ENCODE measurements at places on chromosomes 6 and 20.

GRCh38 chr20:62286493-62287064, 16.2 kb upstream of the ADRM1 start:
- DNase-seq, result no peak

- DNase-seq, result no peak
These were observed 103.9 kb downstream of the OLIG3 start for GRCh38 chr6:137390334-137390733.

DNA sequence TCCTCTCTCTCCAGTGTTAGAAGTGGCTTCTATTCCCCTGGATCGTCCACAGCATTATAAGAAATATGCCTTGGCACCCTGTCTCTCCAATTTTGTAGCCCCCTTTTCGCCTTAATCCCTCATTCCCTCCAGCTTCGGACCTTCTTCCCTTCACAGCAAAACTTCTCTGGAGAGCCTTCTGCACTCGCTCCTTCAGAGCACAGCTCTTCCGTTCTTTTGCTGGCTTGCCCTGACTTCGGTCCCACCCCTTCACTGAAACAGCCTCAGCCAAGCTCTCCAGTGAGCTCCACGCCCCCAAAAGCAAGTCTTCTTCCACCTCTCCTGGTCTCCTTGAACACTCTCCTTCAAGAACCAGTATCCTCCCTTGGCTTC, 134.7 kb upstream of the RNF24 start:
- DNase-seq, result peak; percentile 48

- peak; percentile 13 for DNase-seq
These were observed 11.7 kb upstream of the SIRPG start for GRCh38 chr20:1669304-1669703.
